Renal cortical epithelial cell (primary cell): ENCODE measurements at places on chromosomes 1 and 21.
A peak's percentile ranks its signal among the peaks of the same experiment; 100 is the strongest.

- DNase-seq, result no peak
Observed at GRCh38 chr1:23692308-23692871, 784 bp downstream of the RPL11 start.

- no peak for DNase-seq
Observed at GRCh38 chr1:97759078-97759477, 161.8 kb downstream of the DPYD start.

- DNase-seq, result no peak
Observed at GRCh38 chr1:185151215-185151614, 5.5 kb downstream of the TRMT1L start.

GRCh38 chr1:38803647-38804046 lies 55.9 kb downstream of the RRAGC start:
- no peak for DNase-seq

DNA sequence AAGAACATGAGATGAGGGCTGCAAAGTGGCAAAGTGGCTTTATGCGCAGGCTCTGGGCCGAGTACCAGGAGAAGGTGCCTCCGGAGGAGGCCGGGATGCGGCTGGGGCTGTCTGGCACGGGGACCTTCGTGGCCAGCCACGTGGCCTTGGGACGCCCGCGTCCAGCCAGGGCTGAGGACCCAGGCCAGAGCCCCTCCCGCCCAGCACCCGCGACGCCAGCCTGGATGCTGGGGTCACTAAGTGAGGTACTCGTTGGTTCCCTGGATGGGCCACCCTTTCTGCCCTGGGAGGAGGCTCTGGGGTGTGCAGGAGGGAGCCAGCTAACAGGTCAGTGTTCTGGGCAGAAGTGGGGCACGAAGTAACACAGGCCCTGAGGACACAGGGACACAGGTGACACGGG lies 12.6 kb downstream of the SCNN1D start:
- no peak for DNase-seq

DNA sequence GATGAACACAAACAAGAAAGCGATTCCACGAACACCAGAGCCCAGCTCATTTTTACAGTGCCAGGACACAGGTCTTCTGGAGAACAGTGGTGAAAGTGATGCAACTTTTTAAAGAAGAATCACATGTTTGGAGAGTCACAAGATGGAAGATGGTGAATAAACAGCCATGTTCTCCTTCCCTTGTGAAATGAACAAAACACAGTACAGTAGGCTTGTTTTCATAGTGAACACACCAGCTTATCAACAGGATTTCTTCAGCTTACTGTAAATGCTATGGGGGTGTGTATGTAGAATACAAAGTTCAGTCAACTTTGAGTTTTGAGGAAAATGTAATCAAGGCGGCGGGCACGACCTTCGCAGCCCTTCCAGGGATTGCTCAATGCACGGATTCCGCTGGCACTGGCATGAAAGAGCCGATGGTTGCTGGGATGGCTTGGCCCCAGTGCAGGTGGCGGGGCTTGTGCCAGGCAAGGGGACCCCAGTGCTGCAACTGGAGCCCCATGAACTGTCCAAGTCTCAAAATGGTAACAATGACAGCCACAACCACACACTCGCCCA lies 9.7 kb downstream of the TMPRSS3 start:
- no peak for DNase-seq

- DNase-seq, result no peak
Observed at GRCh38 chr1:195462646-195463045, 1145.6 kb downstream of the KCNT2 start.

- DNase-seq, result peak; percentile 93
Observed at GRCh38 chr1:15355968-15356625, 53.6 kb upstream of the EFHD2 start.
